ENCODE measurements at places on chromosomes 16 and 17. TPM values are rescaled to one million over a fixed set of nuclear protein-coding genes. Genes with fewer than 3 reads are reported as not detected.

The KRTAP1-5 gene
- not detected for polyA plus RNA-seq

The SHISA9 gene
- not detected for polyA plus RNA-seq

The SNAI3 gene
- 0.05 TPM for polyA plus RNA-seq

The MILR1 gene
- 3.0 TPM for polyA plus RNA-seq

The LGALS9B gene
- polyA plus RNA-seq: not detected

The EVPL gene
- 13.9 TPM for polyA plus RNA-seq

The STH gene
- not detected for polyA plus RNA-seq

All from A549 (cell line).